ENCODE measurements at places on chromosomes 3 and 15.

DNA sequence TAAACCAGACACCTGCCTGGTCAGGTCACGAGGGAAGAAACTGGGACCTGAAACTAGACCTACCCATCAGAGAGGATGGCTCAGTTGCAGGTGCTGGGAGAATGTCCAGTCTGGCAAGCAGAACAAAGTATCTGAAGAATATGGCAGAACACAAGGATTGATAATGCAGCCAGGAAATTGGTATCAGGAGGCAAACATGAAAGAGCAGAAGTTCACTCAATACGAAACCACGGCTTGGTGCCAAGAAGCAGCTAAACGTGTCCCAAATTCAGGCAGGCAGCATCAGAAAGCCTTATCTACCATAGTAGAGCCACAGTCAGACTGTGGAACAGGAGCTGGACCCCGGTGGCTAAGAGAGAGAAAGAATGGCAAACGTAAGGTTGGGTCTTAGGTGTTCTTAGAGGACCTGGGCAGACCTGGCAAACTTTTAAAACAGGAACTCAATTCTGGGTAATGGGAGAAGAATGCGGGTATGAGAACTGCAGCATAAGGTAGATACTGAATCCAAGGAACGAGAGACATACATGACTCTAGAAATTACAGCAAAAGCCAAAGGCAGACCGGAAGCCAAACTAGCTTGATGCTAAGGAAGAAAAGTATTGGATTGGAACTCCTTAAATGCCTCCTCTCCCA lies 169.0 kb upstream of the NECTIN3 start:
- no peak for DNase-seq

GRCh38 chr15:92077353-92078085 lies 224.0 kb downstream of the SLCO3A1 start:
- DNase-seq, result peak; percentile 61

- no peak for DNase-seq
Observed at GRCh38 chr3:177257006-177257405, 59.7 kb upstream of the TBL1XR1 start.

DNA sequence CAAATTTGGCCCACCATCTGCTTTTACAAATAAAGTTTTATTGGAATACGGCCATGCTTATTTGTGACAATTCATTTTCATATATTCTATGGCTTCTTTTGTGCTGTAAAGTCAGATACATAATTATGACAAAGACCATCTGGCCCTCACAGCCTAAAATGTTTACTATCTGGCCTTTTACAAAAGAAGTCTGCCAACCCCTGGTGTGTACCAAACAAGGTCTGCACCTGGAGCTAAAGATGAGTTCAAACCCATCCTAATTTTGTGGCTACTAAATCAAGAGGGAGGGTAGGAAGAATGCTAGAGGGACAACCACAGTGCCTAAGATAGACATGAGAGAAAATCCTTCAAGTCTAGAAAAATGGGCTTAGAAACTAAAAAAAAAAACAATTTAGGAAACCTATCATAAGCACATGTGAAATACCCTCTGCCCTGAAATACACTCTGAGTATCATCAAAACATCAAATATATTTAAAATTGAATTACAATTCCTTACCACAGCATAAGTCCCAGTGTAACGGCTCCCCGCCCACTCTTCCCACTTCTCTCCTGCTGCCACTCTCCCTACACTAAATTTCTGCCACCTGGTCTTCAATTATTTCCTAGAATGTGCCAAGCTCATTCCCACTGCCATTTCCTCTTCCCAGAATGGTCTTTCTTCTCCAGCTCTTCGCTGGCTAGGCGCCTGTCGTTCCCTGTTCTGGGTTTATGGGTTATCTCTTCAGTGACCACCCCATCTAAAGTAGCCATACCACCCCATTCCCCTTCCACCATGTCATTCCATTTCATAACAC lies 950.7 kb upstream of the CFAP20DC start:
- no peak for DNase-seq

GRCh38 chr15:78237146-78237545 lies 2.8 kb upstream of the ACSBG1 start:
- no peak for DNase-seq

- no peak for DNase-seq
Observed at GRCh38 chr15:55362641-55363040, 43.6 kb downstream of the PIGB start.

- DNase-seq, result peak; percentile 67
Observed at GRCh38 chr3:153284282-153284938, 122.4 kb downstream of the RAP2B start.

GRCh38 chr15:23854912-23855659 lies 168.0 kb upstream of the NDN start:
- DNase-seq, result no peak

DNA sequence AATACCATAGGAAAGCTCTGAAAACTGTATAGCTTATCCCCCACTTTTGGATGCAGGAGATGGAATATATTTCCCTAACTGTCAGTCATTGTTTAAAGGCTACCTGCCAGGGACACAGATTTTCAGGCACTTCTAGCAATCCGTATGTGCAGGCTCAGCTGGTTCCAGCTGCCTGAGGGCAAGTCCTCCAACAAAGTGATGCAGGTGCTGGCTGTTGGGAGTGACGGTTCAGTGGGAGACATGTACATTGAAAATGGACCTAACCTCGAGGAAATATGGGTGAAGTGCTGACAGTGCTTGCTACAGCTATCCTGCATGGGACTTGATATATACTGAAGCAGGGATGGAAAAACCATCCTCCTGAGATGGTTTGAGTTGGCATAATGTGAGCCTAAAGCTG lies 153.1 kb upstream of the GAP43 start:
- DNase-seq, result no peak

GRCh38 chr15:67899596-67900283 lies 59.9 kb upstream of the RNU6-1 start:
- no peak for DNase-seq

DNA sequence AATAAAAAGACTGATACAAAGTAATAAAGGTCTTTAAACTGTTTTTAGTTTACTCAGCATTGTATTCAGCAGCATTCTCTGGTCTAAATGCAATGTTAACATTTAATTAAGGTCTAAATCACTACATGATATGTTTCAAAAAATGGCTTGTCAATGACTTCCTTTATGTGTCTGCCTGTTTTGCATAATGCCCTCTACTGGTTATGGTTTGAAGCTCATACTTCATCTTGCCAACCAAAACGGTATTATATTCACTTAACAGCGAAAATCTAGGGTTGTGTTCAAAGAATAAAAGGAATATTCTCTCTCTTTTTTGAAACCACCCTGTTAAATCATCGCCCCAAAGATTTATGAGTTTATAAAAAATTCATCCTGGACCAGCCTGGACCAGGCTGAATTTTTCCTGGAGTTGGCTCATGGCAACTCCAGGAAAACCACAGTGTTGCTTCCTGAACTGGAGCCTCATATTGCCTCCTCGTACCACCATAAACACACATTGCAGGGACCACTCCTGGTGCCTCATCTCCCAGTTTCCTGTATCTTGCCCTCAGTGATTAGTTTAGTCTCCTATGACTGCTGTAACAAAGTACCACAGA lies 6.7 kb upstream of the NCEH1 start:
- peak; percentile 18 for DNase-seq

DNA sequence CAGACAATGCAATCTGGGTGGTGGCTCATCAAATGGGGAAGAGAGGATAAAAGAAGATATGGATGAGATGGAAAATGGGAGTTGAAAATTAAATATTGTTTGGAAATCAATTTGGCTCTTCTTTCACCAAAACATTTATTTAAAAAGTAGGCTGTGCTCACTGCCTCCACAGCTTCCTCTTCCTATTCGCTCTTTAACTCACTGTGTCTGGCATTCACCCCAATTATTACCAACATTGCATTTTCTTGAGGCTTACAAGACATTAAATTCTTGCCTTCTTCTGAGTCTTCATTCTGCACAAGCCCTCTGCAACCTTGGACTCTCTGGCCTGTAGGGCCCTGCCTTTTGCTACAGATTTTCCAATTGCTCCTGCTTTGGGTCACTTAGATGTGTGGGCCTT lies 52.9 kb upstream of the TSPAN3 start:
- DNase-seq, result no peak

DNA sequence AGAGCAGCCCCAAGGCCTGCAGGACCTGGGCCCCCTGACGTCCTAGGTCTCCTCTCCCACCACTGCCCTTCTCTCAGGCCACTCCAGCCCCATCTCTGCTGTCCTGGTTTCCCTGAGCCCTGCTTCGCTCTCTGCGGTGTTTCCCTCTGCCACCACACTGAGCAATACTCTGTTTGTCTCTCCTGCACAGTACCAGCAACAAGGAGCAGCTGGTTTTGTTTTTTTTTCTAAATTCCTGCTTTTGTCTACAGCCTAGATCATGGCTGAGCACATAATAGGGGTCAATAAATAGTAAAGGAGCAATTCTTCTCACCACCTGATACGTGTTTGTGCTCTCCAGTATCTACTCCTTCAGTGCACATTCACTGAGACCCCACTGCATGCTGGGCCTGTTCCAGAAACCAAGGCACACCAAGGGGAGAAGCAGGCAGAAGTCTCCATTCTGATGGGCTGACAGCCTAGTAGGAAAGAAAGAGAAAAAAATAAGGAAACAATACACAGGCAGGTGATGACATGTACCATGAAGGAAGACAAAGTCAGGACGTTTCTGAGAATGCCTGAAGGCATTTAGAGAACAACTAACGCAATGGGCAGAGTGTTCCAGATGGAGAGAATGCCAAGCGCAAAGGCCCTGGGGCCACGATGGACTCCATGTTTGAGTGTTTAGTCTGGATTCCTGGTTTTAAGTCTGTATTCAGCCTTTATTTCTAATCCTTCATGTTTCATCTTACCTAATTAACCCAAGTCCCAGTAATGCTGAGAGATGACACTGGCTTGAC lies 6.0 kb upstream of the ACAD9 start:
- no peak for DNase-seq

GRCh38 chr3:197171481-197172067 lies 126.8 kb downstream of the DLG1 start:
- no peak for DNase-seq

- no peak for DNase-seq
Observed at GRCh38 chr3:129621626-129622225, 15.2 kb upstream of the PLXND1 start.

GRCh38 chr3:177195242-177195991 lies 1.9 kb downstream of the TBL1XR1 start:
- DNase-seq, result peak; percentile 9

GRCh38 chr3:179848711-179849110 lies 188.0 kb downstream of the PEX5L start:
- no peak for DNase-seq

DNA sequence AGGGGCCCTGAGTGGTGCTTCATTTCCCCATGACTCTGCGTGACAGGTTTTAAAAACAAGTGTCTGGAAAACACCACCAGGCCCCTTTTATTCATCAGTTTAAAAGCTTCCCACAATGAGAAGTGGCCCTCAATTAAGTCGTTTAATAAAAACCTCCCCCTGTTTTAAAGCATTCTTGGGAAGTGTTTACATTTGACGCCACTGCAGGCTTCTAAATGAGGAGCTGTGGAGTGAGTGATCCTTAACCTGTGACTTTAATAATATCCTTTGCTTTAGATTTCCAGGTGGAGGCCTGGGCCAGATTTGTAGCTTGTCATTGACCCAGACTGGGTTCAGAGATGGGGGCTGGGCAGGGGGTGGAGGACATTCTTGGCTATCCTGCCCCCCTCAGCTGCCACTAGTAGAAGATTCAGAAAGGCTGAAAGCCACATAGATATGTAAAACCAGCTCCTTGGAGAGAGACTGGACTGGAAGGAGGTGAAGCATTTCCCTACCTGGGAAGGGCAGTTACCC lies 11.3 kb downstream of the CGNL1 start:
- no peak for DNase-seq

- DNase-seq, result no peak
Observed at GRCh38 chr3:65408531-65409175, 630.1 kb downstream of the MAGI1 start.

- no peak for DNase-seq
Observed at GRCh38 chr15:52200831-52201365, 9.7 kb upstream of the GNB5 start.

GRCh38 chr3:187980861-187981260 lies 173.1 kb upstream of the LPP start:
- no peak for DNase-seq

DNA sequence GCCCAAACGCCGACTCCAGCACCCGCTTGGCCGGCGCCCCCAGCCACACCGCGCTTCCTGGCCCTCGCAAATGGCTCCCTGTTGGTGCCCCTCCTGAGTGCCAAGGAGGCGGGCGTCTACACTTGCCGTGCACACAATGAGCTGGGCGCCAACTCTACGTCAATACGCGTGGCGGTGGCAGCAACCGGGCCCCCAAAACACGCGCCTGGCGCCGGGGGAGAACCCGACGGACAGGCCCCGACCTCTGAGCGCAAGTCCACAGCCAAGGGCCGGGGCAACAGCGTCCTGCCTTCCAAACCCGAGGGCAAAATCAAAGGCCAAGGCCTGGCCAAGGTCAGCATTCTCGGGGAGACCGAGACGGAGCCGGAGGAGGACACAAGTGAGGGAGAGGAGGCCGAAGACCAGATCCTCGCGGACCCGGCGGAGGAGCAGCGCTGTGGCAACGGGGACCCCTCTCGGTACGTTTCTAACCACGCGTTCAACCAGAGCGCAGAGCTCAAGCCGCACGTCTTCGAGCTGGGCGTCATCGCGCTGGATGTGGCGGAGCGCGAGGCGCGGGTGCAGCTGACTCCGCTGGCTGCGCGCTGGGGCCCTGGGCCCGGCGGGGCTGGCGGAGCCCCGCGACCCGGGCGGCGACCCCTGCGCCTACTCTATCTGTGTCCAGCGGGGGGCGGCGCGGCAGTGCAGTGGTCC lies 3.5 kb downstream of the ISLR2 start:
- DNase-seq, result no peak

DNA sequence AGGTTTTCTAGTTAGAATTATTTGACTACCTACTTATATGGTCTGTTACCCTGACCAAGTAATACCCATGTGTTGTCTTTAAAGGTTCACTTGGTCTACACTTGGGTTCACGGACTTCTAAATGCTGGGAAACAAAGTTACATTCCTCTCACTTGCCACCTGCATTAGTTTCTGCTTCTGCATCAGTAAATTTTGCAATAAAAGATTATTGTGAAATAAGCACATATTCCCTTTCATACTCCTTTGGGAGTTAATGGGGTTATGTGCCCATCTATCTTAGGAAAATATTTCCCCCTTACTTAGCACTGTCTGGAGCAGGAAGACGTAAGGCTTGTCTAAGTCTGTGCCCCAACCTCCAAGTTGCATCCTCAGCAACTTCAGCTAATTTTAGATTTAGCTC lies 160.7 kb downstream of the FRMD5 start:
- DNase-seq, result no peak

Measured in A172 (cell line).